ENCODE measurements at places on chromosomes 12 and 14. TPM values are rescaled to one million over a fixed set of nuclear protein-coding genes. Genes with fewer than 3 reads are reported as not detected.

DNA sequence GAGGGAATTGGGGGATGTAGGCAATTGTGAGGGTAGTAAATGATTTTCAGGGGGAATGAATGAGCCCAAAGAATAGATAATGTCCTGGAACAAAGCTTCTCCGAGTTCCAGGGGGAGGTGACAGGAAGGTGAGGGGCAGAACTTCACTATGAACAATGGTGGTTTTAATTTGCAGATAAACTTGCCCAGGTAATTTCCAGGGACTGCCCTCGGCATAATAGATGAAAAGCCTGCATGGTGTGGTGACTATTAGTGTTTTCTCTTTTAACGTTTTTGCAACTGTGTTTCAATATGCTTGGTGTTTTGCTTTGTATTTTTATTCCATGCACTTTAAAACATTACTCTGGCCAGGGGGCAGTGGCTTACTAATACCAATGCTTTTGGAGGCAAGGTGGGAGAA is 325.2 kb upstream of the RGS6 start:
- no peak for DNase-seq

EML5 gene
- polyA plus RNA-seq: 3.0 TPM

GRCh38 chr12:65364046-65364445 is 85.6 kb downstream of the MSRB3 start:
- DNase-seq: no peak

NPFF gene
- not detected for polyA plus RNA-seq

- no peak for DNase-seq
Measured at GRCh38 chr14:87170179-87170578, 822.8 kb downstream of the GALC start.

DNA sequence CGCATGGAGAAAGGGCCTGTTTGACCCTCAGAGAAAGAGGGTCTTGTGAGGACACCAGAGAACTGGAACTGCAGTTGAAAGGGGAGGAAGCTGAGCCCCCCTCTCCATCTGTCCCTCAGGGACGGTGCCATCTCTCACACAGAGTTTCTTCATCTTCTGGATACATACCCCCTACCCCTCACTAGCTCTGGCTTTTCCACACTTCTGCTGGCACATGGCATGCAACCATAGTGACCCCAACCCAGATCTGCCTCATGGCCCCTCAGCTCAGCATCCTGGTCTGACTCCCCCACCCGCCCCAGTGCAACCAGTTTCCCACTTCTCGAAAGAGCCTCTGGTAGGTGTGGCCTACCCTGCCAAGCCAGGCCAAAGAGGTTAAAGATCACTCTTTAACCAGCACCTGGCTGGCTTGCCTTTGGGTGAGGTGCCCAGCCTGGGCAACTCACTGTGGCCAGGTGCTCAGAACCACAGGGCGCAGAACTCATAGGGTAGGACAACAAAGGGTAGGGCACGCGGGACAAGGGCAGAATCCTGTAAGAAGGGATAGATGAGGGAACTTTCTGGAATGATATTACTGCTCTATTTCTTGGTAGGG is 25.8 kb downstream of the GALNT16 start:
- no peak for DNase-seq

INSM2 gene
- not detected for polyA plus RNA-seq

- no peak for DNase-seq
Measured at GRCh38 chr12:132229193-132229760, 85.0 kb downstream of the NOC4L start.

DNA sequence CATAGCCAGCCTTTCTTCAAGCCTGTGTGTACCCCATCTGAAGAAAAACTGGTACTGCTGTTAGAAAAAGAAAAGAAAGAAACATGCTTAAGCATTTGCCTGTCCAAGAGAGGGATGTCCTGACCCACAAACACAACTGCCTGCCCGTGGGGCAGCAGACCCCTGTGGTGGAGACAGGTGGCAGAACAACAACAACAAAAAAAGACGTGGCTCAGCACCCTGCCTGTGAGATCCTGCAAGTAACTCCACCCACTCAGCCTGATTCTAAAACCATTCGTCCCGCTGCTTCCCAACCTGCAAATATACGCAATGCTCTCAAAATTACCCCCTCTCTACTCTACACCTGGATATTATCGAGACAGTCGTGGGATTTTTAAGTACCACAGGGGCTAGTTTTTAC is 64.9 kb upstream of the ZDHHC17 start:
- no peak for DNase-seq

DNA sequence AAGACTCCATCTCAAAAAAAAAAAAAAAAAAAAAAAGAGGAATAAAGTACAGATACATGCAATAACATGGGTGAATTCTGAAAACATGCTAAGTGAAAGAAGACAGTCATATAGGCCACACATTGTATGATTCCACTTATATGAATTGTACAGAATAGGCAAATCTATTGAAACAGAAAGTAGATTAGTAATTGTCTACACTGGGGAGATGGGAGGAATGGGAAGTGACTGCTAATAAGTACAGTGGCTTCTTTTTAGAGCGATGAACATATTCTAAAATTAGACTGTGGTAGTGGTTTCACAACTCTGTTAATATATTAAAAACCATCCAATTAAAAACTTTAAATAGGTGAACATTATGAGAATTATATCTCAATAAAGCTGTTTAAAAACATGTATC is 74.4 kb downstream of the ANKS1B start:
- DNase-seq: no peak

DNA sequence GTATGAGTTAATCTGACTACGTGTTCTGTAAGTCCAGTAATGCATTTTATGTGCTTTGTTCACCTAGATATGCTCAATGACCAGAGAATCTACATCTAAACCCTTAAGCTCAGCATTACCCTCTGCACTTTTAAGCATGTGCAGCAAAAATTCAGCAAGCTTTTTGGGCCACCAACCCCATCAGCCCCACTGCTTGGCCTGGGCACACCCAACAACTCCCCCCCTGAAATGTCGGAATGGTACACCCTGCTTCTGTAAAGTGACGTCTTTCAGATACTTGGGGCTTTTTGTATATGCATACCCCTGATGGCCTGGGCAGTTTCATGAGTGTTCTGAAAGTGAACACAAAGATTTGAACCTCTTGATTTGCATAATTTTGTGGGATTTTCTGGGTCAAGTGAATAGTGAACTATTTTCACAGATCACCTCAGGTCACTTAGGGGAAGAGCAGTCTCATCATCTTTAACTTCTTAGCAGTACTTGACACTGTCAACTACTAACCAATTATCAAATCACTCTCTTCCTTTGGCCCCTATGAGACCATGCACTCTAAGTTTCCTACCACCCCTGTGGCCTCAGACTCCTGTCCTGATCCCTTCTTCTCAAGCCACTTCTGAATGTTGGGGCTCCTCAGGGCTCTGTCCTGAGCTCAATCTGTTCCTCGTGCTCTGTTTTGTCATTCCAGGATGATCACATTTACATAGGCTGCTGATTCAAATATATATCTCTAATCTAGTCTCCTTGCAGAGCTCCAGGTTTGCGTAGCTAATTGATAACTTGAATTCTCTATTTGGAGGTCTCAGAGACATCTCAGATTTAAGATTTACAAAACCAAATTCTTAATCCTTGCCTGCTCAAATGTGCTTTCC is 36.3 kb upstream of the PPM1A start:
- no peak for DNase-seq

RGS6 gene
- not detected for polyA plus RNA-seq

- no peak for DNase-seq
Measured at GRCh38 chr14:88961214-88961613, 136.8 kb downstream of the TTC8 start.

DNA sequence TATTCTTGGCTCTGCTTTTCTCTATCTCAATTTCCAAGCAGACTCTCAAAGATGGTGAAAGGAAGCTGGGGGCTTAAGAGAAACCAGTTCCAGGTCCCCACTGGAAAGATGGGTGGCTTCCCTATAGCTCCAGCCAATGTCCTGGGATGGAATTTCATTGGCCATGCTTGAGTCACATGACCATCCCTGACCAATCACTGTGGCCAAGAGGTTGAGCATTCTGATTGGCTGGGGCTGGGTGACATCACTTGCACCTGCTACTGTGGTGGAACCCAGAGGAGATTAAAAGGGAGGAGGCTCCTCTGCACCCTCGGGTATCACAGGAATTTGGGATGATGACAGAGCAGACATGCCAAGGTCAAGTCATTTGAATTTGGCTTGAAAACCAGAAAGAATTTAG is 436.5 kb downstream of the TMEM132D start:
- DNase-seq: no peak

GRCh38 chr12:5390174-5390799 is 41.6 kb upstream of the NTF3 start:
- no peak for DNase-seq

DNA sequence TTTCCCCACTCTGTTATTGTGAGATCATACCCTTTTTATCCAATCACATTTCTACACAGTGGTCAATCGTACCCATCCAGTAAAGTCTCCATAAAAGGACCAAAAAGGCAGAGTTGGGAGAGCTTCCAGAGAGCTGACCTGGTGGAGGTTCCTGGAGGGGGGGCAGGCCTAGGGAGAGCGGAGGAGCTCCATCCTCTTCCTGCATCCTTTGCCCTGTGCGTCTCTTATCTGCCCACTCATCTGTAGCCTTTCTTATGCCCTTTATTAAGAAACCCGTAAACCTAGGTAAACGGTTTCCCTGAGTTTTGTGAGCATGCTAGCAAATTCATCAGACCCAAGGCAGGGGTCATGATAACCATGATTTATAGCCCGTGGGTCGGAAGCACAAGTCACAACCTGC is 26.2 kb downstream of the EVL start:
- no peak for DNase-seq

DNA sequence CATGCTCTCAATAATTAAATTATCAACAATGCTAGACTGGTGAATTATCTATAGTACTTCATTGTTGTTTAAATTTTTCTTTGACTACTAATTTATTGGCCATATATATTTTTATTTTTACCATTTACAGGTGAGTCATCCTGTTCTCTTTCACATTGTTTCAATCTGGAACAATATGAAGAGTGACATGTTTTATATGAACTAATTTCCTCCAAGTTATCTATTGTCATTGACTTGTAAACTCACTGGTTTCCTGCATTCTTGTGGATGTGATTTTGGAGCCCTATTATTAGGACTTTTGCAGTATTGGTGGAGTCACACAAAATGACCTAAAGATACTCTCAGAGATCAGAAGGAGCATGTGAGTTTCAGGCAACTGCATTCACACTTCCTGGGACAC is 297.7 kb downstream of the AEBP2 start:
- no peak for DNase-seq

DNA sequence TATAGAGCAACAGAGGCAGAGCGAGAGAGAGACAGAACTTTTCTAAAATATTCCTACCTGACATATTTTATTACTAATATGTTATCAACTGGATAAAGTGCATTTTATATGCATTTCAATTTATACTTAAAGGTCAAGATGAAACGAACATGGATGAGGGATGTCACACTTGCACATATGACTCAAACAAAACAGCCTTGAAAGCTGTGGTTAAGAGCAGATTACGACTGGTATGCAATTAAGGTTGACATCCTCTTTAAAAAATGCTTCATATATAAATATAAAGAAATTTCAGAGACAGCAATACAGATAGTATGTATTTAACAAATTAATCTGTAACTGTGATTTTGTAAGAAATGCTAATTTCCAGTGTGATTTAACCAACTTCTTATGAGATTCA is 52.5 kb downstream of the LMO3 start:
- DNase-seq: no peak

GRCh38 chr12:2027351-2027750 is 23.1 kb upstream of the DCP1B start:
- DNase-seq: no peak

DNA sequence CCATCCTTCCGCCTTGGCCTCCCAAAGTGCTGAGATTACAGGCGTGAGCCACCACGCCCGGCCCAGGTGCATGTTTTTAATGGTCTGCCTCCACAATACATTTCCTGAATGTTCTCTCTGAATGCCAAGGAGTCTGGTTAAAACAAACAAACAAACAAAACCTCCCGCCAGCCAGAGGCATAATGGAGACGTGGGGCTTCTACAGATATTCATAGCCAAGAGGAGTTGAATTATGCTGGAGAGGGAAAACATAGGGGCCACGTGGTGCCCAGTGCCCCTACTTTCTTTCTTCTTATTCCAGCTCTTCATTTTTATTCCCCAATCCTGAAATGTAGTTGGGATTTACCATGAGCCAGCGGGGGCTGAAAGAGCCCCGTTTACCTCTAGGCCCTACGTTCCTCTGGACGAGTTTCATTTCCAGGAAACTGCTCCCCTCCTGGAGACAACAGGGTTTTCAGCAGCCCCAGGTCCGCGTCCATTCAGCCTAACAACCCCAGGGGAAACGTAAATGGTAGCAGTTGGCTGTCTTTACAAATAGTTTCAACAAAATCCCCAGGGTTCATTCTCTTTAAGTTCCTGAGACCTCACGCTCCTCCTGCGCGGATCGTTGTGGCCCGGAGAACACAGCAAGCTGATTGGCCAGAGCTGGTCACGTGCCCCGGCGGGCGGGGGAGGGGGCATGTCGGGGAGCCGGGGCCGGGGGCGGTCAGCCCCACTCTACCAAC is 108.5 kb upstream of the ESRRB start:
- no peak for DNase-seq

DNA sequence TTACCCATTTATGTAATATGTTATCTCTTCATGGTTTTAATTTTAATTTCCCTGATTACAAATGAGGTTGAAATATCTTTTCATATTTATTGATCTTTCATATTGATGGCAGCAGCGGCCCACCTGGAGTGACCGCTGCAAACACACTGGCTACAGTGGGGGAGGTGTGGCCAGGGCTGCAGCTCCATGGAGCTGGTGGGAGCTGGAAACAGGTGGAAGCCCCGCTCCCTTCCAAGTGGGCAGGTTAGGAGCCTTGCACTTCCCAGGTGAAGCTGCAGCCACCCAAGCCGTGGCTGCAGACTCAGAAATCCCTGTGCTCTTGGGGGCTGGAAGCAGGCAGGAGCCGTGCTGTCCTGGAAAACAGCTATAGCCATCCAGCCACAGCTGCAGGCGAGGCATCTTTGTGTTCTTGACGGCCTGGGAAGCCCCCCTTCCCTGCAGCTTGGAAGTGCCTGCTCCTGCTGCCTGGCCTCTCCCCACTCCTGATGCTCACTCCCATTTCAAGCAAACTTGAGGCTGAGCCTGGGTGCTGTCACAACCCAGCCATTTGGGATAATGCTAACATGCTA is 201.1 kb downstream of the TMEM117 start:
- DNase-seq: no peak

DNA sequence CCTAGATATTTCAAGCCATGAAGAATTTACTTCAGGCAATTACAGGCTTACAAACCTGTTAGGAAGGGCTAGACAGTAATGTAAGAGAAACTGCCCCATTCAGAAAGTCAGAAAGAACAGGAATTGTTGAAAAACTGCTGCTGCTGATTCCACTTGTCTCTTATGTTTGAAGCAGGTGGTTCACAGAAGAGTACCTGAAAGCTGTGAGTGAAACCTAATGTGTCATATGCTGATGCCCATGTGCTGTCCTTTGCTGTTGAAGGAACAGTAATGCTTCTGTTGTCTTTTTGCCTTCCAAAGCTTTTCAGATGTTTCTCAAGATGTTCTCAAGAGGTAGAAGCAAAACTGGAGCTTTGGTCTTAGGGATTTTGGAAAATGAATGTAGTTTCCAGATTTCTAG is 39.0 kb downstream of the MNAT1 start:
- no peak for DNase-seq

DNA sequence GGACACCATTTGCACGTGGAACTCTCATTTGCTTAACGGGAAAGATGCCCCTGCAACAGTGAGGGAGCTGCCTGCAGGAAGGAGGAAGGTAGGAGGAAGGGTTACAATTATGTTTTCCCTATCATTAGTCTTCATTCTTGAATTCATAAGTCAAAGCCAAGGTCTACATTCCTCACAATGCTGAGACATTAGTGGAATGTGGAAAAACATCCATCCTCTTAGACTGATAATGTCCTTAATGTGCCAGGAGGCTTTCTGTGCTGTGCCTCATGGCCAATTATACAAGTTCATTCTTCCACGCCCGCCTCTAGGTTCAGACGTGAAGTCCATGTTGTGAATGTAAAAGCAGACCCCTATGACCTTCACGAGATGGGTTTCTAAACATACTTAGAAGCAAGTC is 1212.4 kb upstream of the TMEM132C start:
- DNase-seq: no peak
